Airway epithelial cell (primary cell): ENCODE measurements at places on chromosomes 11 and 22. TPM values are rescaled to one million over a fixed set of nuclear protein-coding genes. Genes with fewer than 3 reads are reported as not detected.

The NCAM1 gene
- total RNA-seq: not detected in 2 replicates

The RFPL1 gene
- total RNA-seq: not detected in 2 replicates

The OR8K3 gene
- total RNA-seq: not detected in 2 replicates

The TLCD5 gene
- total RNA-seq: 1.3 and 2.0 TPM in 2 replicates

The MCHR1 gene
- total RNA-seq: 0.07 TPM in 1 of 2 replicates, not detected in the other

The HEPN1 gene
- total RNA-seq: not detected in 2 replicates

The TTC36 gene
- total RNA-seq: 0.71 and 3.3 TPM in 2 replicates

The TEX12 gene
- total RNA-seq: 0.28 TPM in 1 of 2 replicates, not detected in the other

The MS4A12 gene
- not detected in 2 replicates for total RNA-seq

The NELL1 gene
- total RNA-seq: not detected in 2 replicates
